ENCODE measurements at places on chromosomes 16 and 17.
A peak's percentile ranks its signal among the peaks of the same experiment; 100 is the strongest.

- no peak for DNase-seq
These were observed 8.1 kb upstream of the TNFRSF13B start for GRCh38 chr17:16980061-16980460.

DNA sequence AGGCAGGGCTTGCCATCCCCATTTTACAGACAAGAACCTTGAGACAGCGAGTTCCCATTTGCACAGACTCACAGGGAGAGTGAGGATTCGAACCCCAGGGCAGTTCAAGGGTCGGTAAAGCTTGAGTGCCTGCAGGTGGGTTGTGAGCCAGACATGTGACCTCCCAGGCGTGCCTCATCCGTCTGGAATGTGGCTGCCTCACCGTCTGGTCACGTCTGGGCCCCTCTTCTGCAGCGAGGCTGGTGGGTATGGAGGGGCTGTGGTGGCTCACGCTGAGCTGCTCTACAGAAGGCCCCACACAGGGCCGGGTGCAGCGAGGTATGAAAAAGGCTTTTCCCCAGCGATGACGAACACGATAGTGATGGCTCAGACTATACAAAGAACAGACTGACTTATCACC, 35.8 kb upstream of the LHX1 start:
- DNase-seq: peak; percentile 53

- DNase-seq: no peak
These were observed 32.1 kb downstream of the USP43 start for GRCh38 chr17:9677411-9677810.

GRCh38 chr17:8611619-8612298, 18.8 kb downstream of the MYH10 start:
- peak; percentile 38 for DNase-seq

DNA sequence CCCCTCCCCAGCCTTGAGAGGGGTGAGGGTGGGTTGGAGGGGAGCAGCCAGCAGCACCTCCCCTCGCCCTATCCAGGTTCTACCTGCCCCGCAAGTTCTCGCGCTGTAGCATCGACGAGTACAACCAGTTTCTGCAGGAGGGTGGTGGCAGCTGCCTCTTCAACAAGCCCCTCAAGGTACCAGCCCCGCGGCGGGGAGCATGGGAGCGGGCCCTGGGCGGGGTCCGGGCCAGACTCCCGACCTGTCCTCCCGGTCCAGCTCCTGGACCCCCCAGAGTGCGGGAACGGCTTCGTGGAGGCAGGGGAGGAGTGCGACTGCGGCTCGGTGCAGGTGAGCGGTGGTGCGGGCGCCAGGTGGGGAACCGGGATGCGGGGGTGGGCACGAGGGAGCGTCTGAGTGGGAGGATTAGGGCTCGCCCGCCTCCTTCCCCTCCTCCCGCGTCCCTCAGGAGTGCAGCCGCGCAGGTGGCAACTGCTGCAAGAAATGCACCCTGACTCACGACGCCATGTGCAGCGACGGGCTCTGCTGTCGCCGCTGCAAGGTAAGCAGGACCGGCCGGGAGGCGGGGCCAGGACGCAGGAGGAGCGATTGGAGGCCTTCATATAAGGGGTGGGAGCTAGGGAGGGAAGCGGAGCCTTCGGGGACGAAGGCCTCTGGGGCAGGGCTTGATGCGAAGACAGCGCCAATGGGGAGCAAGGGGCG, 16.5 kb downstream of the ADAM11 start:
- peak; percentile 99 for DNase-seq

- no peak for DNase-seq
These were observed 14.3 kb downstream of the SLC12A3 start for GRCh38 chr16:56879276-56879675.

- DNase-seq: peak; percentile 24
These were observed 36.2 kb downstream of the RGS9 start for GRCh38 chr17:65173284-65173793.

DNA sequence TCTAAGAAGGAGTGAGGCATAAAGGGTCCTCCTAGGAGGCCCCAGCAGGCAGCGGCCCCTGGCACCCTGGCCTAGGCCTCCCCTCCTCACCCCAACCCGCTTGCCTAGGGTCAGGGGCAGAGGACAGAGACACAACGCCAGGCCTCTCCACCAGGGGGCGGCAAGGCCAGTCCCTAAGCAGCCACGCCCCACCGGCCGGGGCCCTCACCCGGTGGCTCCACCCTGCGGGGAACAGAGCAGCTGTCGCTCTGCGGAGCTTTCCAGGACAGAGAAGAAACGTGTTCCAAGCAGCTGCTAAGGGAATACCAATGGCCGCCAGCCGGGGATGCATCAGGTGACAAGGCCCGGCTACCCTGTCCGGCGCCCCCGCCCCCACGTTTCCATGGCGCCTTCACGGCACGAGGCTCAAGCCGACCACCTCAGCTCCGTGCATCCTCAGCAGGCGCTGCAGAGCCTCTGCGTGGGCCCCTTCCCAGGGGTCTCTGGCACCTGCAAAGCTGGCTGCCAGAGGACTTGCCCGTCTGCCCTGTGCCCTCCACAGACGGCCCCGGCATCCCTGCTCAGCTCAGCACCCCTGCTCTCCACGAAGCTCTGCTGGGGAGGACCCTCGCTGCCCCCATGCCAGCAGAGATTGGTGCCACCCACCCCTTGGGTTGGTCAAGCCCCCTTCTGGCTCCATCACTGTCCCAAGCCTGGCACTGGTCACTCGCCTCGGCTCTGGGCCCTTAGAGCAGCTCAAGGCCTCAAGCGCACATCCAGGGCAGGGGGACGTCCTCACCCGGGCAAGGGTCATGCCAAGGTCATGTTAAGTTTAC, 5.6 kb downstream of the ZNF598 start:
- DNase-seq: peak; percentile 99

DNA sequence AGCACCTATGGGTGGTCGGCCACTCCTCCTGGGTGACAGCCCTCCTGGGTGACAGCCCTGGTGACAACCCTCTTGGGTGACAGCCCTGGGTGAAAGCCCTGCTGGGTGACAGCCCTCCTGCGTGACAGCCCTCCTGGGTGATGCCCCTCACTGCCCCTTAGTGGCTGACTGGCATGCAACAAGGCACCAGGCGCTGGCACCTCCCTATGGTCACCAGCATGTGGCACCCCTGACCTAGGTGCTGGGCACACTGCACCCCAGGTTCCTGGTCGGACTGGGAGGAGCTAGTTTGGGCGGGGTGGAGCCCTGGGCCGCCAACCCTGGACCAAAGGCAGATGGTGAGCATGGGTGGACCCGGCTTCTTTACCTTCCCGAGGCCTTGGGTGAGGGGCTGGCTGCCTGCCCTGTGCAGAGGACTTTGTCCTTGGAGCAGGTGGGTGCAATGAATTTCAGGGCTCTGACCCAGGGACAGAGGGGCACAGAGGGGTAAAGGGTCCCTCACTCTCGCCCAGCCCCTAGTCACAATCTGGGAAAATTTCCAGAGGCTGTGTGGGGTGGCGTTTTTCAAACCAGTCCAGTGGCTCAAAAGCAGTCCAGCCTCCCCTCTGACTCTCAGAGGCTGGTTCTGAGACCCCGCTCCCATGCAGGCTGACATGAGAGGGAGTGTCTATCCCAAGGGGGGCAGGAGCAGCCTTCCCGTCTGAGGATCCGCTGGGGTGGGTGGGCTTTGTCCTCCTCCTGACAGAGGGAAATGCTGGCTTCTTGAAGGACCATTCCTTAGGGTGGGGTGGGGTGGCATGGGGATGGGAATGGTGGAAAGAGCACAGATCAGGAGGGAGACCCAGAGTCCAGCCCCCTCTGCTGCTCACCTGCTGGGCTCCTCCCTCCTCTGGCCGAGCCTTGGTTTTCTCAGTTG, 25.9 kb upstream of the TNFRSF13B start:
- no peak for DNase-seq

- no peak for DNase-seq
These were observed 1.3 kb upstream of the MTSS2 start for GRCh38 chr16:70687102-70687511.

- no peak for DNase-seq
These were observed 15.2 kb upstream of the CA4 start for GRCh38 chr17:60134396-60135150.

- DNase-seq: no peak
These were observed 232.5 kb upstream of the ZFHX3 start for GRCh38 chr16:73280388-73280787.

DNA sequence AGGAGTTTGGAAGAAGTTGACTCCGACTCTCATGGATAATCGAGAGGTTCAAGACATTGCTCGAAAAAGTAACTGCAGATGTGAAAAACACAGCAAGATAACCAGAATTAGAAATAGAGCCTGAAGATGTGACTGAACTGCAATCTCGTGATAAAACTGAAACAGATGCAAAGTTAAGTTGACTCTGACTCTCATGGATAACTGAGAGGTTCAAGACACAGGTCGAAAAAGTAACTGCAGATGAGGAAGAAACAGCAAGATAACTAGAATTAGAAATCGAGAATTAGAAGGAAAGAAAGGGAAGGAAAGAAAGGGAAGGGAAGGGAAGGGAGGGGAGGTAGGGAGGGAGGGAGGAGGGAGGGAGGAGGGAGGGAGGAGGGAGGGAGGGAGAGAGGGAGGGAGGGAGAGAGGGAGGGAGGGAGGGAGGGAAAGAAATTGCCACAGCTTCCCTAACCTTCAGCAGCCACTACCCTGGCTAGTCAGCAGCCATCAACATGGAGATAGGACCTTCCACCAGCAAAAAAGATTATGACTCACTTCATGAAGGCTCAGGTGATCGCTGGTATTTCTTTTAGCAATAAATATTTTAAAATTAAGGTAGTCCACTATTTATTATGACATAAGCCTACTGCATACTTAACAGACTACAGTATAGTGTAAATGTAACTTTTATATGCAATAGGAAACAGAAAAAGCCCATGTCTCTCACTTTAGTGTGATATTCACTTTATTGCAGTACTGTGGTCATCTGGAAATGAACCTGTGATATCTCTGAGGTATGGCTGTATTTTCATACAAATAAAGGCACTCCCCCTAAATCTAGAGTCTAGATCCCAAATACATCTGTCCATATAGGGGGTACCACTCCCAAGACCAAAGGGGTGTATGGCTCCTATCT, 68.3 kb downstream of the KANSL1 start:
- DNase-seq: no peak

DNA sequence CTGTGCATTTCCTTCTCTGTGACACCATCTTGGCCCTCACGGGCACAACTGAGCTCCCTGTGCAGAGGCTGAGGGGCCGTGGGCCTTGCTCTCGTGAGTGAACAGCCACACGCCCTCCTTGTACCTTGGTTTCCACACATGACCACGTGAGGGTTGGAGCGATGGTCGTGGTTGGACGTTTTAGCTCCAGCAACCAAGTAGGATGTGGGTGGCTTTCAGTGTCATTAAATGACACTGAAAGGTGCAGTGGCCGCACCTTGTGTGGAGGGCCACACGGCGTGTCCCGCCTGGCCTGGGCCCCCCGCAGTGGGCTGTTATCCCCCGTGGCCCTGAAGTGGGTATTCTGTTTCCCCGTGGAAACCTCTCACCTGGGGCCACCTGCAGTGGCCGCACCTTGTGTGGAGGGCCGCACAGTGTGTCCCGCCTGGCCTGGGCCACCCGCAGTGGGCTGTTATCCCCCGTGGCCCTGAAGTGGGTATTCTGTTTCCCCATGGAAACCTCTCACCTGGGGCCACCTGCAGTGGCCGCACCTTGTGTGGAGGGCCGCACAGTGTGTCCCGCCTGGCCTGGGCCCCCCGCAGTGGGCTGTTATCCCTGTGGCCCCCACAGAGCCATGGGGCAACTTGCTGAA, 28.2 kb downstream of the ACSF3 start:
- DNase-seq: no peak

DNA sequence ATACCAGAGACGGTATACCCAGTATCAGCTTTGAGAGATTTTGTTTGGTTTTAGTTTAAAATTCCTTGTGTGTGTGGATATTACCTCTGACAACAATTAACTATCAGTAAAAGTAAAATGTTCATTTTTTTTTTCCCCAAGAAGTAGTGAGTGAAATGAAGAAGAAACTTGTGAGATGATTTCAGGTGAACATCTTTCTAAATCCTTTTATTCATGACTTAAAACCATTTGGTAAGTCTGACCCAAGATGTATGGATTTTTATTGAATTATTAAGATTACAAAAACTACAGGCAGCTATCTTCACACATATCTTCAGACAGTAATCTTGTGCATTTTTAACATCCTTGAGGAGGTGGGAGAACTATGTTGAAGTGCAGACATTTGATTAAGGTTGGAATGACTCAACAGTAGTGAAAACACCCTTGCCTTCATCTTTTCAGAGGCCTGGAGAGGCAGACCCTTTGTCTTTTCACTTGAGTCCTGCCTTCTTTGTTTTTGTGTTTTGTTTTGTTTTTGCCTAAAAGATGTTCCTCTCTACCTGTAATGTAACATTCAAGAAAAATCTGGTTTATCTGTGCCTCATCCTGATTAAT, 240.3 kb upstream of the TBX2 start:
- peak; percentile 38 for DNase-seq

GRCh38 chr16:61413021-61413420, 623.2 kb downstream of the CDH8 start:
- DNase-seq: no peak

- no peak for DNase-seq
These were observed 30.0 kb upstream of the CLEC18A start for GRCh38 chr16:69921127-69921526.

Data from GM23338 (cell line).